ENCODE measurements at places on chromosomes 11 and 22.

- no peak for DNase-seq
These were observed 21.5 kb upstream of the ACR start for GRCh38 chr22:50716290-50717024.

DNA sequence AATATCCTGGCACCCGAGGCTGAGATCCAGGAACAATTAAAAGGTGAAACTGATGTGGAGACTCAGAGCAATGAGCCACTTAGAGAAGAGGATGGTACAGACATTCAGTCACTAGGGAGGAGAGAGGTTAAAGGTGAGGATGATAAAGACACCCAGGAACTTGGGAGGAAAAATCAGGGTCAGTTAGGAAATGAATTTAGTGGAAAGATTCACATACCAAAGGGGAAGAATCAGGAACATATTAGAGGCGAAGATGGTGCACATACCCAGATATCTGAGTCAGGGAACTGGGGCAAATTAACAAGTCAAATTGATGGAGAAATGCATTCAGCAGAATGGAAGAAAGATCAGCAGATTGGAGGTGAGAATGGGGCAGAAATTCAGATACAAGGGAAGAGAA is 4.1 kb upstream of the MEI1 start:
- DNase-seq: no peak

DNA sequence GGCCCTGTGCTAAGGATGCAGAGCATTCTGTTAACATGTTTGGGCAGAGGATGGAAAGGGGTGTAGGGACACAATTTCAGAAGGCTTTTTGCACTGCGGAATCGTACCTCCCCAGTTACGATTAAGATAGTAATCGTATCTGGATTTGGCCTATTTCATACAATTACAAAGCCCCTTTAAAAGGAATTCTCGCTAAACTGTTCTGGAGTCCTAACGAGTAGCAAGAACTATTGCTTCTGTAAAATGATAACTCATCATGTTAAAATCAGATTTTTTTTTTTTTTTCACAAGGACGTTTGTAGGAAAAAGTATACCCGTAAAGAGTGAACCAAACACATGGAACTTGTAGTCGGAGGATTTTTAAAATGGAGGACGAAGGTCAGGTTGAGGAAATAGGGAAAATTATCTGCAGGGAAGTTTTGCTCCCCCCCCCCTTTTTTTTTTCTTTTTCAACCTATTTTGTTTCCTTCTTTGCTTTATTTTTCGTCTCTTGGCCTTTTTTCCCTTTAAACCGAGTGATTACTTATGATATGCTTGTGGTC is 934 bp downstream of the HSD17B12 start:
- DNase-seq: peak; percentile 25

DNA sequence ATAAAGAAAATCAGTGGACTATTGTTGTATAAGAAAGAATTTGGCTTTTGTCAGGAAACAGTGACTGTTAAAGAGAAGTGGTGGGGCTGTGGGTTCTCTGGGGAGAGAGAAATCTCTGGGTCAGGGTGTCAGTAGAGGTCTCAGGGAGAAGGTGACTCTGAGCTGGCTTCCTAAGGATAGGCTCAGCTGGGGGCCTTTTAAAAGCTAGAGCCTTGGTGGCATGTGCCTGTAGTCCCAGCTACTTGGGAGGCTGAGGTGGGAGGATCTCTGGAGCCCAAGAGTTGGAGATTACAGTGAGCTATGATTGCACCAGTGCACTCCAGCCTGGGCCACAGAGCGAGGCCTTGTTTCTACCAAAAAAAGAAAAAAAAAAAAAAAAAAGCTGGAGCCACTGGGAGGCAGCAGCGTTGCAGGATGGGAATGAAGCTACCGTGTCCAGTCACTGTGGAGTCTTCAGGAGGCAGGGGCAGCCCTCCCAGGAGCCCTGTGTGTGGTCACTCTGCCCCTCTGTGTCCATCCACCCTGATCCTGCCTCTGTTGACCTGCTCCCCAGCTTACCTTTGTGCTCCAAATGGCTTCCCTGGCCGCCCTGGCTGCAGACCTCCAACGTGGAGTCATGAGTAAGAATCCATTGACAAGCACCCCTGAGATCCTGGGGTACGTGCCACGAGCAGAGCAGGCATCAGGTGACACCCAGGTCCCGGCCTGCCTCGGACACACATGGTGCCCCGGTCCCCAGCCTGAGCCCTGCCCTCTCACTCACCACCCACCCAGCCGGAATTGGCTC is 5.4 kb upstream of the MIF start:
- DNase-seq: no peak

- DNase-seq: no peak
These were observed 4.3 kb upstream of the PARVB start for GRCh38 chr22:44019846-44020245.

DNA sequence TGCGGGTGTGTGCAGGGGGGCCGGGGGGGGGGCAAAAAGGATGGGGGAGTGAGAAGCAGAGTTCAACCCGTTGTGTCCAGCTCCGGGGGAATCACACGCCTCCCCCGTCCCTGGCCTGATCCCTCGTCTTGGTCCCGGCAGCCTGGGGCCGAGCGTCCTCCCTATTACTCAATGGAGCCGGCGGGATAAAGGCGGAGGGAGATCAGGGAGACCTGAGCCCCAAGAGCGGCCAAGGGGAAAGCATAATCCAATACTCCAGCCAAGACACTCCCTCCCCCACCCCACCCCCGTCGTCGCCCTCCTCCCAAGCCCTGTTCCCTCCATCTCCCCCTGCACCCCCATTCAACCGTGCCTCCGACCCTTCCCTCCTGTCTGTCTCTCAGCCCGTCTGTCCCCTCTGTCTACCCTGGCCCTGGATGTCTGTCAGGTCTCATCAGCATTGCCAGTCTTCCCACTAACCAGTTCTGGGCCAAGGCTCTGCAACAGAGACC is 2.6 kb downstream of the PHOX2A start:
- DNase-seq: no peak

GRCh38 chr11:64884019-64884418 is 5.6 kb upstream of the EHD1 start:
- DNase-seq: no peak

DNA sequence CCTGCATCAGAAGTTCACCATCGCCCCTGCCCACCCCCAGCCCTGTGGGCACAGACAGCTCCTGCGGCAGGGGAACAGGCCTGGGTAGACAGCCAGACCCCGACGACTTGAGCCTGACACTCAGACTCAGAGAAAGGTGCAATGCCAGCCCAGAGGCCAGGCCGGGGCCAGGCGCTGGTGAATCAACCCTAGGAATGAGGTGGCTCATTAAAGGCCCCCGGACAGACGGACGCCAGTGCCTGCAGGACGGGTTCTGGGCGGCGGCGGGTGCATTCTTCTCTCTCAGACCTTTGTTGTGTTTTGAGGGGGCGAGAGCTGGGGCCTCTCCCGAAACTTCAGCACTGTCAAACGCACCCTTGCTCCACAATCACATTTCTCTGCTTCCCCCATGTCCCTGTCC is 5.6 kb downstream of the OVOL1 start:
- DNase-seq: no peak

GRCh38 chr11:1760351-1761109 is 3.2 kb downstream of the CTSD start:
- DNase-seq: no peak

DNA sequence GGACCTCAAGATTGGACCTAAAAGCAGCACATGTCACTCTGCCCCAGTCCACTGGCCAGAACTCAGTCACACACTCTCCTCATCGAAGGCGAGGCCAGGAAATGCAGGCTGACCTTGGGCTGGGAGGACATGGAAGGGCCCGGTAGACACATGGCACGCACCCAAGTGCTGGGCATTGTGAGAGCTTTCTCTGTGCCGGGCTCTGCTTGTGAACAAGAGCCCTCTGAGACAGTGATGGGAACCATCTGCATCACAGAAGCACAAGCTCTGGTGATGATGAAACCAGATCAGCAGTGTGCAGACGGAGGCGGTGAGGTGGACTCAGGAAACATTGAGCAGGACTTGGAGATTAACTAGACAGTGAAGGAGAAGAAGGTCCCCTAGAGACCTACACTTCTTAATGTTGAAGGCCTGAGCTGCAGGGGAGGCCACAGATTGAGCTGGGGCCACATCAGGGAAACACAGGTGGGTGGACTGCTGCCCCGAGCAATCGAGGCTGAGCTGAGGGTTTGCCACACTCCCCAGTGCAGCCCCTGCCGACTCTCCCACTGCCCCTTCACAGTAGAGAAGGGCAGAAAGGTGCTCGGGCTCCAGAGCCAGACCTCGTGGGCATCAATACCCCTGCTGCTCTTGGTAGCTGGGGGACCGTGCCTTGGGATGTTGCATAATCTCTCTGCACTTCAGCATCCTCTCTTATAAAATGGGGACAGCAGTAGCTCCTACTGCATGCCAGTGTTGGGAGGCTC is 1460.5 kb downstream of the TBC1D22A start:
- no peak for DNase-seq

GRCh38 chr11:125128450-125128849 is 17.0 kb upstream of the TMEM218 start:
- no peak for DNase-seq

DNA sequence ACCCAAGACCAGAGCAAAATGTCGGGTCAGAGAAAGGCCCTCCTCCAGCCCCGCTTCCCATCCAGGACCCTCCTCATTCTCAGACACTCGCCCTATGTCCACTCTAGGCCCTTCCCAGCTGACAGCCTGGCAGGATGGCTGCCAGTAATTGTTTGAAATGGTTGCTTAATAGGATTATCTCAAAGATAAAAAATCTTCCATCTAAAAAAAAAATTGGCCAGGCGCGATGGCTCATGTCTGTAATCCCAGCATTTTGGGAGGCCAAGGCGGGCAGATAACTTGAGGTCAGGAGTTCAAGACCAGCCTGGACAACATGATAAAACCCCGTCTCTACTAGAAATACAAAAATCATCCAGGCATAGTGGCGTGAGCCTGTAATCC is 32.4 kb downstream of the SCGB1A1 start:
- no peak for DNase-seq

GRCh38 chr22:36323855-36324331 is 63.9 kb downstream of the MYH9 start:
- DNase-seq: no peak

DNA sequence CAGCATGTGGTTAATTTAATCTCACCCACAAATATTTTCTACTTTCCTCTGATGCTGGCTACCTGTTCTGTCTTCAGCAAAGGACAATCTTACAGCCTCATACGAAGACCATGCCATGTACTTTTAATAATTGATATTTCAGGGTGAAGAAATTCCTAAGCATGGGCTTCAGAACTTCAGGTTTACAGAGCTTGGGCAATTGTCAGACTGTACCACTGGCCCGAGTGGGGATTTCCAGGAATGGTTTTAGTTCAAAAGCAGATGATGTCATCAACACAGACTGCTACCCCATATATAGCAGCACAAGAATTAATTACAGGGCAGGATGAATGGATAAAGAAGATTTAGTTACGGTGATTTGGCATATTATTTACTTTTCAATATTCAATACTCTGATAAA is 171.8 kb downstream of the ETS1 start:
- no peak for DNase-seq

DNA sequence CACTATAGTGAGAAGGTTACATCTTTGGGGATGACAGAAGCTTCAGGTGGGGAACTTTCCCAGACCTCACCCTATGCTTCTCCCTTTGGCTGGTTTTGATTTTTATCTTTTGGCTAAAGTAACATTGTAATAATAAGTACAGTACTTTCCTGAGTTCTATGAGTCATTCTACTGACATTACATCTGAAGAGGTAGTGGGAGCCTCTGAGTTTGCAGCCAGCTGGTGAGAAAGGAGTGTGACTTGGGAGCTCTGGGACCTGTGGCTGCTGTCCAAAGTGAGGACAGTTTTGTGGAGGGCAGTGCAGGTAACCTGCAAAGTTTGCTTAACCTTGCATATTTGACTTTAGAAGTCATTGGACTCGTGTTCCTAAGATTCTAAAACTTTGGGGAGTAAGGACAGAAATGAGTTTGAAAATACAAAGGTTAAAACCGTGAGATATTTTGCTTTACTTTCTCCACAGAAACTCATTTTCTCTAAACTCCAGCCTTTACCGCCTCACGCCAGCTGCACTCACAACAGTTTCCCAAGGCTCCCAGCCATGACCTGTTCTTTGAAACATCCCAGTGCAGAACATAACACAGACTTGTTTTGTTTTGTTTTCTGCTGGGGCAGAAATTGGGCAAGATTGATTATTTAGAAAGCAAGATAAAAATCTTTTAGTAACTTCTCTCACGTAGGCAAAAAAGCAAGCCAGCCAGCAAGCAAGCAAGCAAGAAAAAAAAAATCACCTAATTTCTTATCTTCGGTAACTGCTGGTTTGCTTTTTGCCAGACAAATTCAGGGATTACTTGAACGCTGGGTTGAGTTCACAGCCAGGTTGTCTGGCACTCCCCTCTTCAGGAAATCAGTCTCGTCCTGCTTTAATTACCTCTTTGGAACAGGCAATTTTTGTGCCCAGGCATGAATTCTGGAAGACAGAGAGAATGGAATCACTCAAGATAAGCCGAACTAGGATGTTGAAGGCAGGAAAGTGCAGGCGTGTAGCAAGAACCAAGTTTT is 478.3 kb upstream of the ISX start:
- DNase-seq: no peak

- DNase-seq: no peak
These were observed 69.7 kb downstream of the SNX19 start for GRCh38 chr11:130846606-130847005.

DNA sequence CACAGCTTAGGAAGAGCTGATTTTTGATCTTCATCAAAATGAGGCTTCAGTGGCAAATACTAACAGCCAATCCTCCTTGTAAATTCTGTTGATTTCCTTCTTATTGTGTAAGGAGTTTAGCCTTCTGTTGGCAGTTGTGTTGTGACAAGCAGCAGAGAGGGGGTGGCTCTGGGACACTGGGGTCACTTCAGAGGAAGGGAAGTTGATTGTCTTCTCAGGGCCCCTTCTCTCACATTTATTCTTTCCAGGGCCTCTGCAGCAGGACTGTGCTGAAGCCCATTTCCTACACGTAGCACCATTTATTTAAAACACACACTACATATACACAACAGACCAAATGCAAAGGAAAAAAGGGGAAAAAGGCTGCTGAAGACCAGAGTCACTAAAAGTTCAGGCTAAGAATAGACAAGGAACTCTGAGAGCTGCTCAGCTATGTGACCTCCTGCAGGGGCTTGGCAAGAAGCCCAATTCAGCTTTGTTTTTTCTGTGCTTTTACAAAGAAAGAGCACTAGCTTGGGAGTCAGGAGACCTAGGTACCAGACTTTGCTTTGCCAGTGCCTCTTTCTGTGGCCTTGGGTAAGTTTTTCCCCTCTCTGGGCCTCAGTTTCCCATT is 28.3 kb upstream of the UPB1 start:
- no peak for DNase-seq

- DNase-seq: peak; percentile 21
These were observed 599 bp downstream of the SIK3 start for GRCh38 chr11:117097389-117098268.

Data from NCI-H345 (cell line).